Right renal pelvis (tissue), 4 donors: ENCODE measurements at places on chromosomes 2 and 18.

- DNase-seq = no peak
Observed at GRCh38 chr2:217340176-217340575, 480.3 kb upstream of the TNP1 start.

- no peak for DNase-seq
Observed at GRCh38 chr18:46720521-46720920, 36.3 kb downstream of the ST8SIA5 start.

GRCh38 chr2:46769809-46770208, 145.8 kb downstream of the MCFD2 start:
- DNase-seq = no peak

GRCh38 chr2:42987112-42987922, 194.9 kb upstream of the HAAO start:
- DNase-seq = no peak
